ENCODE measurements at places on chromosomes 2 and 18.
A peak's percentile ranks its signal among the peaks of the same experiment; 100 is the strongest.

DNA sequence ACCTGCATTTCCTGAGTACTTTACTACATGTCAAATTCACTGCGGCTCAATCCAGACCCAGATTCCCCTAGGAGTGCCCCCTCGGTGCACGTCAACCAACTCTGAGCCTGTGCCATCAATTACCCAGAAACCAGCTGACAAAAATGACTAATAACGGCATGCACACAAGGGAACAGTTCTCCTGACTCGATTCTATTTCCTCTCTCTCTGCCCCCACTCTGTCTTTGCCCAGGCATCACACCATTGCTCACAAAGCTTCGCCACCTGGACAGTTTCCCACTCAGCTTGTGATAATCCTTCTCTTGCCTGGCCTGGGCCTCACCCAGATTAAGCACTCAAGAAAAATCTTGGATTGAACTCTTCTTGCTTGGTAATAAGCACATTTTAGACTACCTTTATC, 115.3 kb upstream of the NDUFV2 start:
- no peaks in the 10 kb centered on the region for H3K36me3 ChIP-seq
- H3K27me3 ChIP-seq, result peaks cover 11% of the 10 kb centered on the region
- H3K4me3 ChIP-seq, result no peak overlapping the region
- no peak overlapping the region for H3K27ac ChIP-seq
- no peak for DNase-seq

DNA sequence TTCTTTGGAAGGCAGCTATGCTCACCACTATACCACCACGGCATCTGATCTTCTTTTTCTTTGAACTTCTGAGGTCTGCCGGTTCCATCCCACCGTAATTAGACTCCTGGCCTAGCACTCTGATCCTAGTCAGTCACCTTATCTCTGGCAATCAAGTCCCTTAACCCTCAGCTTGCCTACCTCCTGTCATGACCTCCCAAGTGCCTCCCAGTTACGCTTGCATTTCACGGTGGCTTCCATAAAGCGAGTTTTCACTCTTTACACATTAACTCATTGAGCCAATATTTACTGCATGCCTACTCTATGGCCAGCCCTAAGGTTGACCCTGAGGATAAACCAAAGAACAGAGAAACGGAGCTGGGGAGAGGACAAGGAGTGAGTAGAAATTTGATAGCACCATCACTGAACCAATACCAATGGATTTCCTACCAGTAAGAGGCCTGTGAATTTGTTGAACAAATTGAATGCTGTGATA, 37.8 kb upstream of the TMEM182 start:
- H3K27ac ChIP-seq, result no peak overlapping the region
- no peak for DNase-seq
- no peak overlapping the region for H3K4me3 ChIP-seq
- peaks cover 25% of the 10 kb centered on the region for H3K36me3 ChIP-seq
- H3K4me1 ChIP-seq, result peaks cover 1% of the 10 kb centered on the region

DNA sequence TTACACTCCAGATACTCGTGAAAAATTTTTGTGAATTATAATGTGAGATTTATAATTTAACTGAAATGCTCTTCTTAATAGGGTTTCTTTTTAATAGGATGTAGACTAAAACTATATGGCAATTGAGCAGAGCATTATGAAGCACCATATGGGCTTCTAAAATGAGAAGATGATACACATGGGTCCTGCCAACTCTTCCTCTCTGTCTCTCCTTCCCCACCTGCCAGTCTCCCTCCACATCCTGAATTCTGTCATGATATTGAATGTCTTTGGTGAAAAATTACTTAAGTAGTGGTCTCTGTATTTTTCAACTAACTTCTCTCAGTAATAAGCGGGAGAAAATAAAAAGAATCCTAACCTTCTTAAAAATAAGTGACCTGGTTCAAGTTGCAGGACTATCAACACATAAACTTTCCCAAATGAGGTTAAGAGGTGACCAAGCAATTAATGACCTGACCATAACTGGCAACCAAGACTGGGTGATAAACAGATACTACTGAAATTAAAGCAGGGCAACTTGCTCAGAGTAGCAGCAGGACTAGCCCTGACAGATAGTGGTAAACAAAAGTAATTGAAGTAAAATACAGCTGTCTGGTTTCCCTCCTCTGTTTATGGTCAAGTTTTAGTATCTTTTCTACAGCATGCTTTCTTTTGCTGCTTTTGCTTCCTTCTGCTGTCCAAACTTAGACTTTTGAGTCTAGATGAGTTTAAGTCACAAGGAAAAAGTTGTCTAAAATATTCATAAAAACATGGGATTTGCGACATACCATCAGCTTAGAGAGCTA, 117.1 kb upstream of the PDE1A start:
- H3K4me3 ChIP-seq, result no peak overlapping the region
- H3K4me1 ChIP-seq, result no peaks in the 10 kb centered on the region
- H3K27ac ChIP-seq, result no peak overlapping the region

DNA sequence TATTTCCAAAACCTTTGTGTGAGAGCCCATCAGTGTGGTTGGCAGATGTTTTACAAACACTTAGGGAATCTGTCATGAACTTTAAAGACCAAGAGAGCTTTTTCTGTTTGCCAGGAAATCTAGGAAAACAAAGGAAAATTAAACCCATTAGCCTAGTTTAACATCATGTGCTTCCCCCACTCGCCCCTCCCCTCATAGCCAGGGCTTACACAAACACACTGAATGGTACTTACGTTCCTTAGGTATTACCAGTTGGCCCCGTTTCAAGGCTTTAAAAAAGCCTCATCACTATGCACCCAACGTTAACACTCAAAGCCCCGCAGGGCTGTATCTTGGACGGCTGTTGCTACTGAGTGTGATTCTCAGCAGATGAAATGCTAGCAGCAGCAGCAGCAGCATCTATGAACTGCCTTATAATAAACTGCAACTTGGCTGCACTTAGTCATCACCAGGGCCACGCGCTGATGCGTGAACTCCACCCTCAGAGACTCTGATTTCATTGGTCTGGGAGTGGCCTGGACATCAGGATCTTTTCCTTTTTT, 20.1 kb upstream of the TTC39C start:
- H3K27me3 ChIP-seq, result peaks cover 2% of the 10 kb centered on the region
- peaks cover 45% of the 10 kb centered on the region for H3K4me1 ChIP-seq
- no peak overlapping the region for H3K4me3 ChIP-seq
- H3K27ac ChIP-seq, result no peak overlapping the region
- DNase-seq, result peak; percentile 27

DNA sequence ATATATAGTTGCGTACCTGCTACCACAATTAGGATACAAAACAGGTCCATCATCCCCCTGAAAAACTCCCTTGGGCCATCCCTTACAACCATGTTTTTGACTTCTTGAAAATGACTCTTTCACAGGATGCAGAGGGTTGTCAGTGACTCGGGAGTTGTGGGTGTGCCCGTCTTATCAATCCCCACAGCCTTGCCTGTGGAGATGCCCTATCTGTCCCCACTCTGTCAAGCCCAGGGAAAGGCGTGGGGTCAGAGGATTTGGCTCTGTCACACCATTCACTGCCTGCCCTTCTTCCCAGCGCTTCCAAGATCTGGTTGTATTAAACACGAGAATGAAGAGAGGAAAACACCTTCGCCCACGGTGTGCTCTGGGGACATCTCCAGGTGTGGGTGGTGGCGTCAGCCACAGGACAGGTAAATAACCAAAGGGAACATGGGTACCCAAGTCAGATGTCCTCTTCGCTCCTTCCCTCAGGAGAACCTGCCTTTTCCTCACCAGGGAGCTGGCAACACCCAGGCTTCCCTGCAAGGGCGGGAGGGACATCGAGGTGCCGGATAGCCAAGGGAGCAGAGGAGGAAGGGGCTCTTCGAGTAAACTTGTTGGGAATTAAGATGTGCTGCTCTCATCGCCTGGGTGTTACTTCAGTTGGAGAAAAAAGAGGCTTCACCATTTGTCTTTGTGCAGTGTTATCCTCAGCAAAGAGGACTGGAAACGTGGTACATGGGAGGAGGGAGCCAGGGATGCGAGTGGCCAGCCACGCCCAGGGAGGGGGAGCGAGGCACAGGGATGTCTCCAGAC, 100.3 kb downstream of the B3GNT2 start:
- no peaks in the 10 kb centered on the region for H3K27me3 ChIP-seq
- peaks cover 2% of the 10 kb centered on the region for H3K4me1 ChIP-seq
- H3K36me3 ChIP-seq, result no peaks in the 10 kb centered on the region
- DNase-seq, result no peak
- H3K27ac ChIP-seq, result no peak overlapping the region

DNA sequence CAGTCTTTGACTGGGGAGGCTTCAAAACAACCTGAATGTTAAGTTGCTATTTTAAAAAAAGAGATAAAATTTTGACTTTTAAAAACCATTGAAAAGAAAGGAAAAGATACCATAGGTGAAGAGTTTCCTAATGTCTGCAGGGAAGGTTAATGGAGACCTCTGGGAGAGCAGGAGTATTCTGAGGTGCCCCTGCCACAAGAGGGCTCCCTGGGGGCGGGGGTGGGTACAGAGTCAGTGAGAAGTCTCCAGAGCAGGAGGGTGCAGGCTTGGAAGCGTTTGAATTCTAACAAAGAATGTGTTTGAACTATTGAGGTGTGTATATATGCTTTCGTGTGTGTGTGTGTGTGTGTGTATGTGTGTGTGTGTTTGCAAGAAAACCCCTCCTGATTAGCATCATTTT, 46.7 kb upstream of the ST6GAL2 start:
- no peaks in the 10 kb centered on the region for H3K36me3 ChIP-seq
- no peaks in the 10 kb centered on the region for H3K4me1 ChIP-seq
- no peak for DNase-seq
- H3K27ac ChIP-seq, result no peak overlapping the region

- DNase-seq, result no peak
- H3K27me3 ChIP-seq, result no peaks in the 10 kb centered on the region
- no peaks in the 10 kb centered on the region for H3K4me1 ChIP-seq
These were observed 505.8 kb upstream of the TNP1 start for GRCh38 chr2:217365656-217366055.

GRCh38 chr2:14960686-14961324, 328.3 kb downstream of the LRATD1 start:
- no peak overlapping the region for H3K27ac ChIP-seq
- H3K27me3 ChIP-seq, result peaks cover 16% of the 10 kb centered on the region
- no peaks in the 10 kb centered on the region for H3K36me3 ChIP-seq
- DNase-seq, result no peak

GRCh38 chr18:12384261-12384660, 7.2 kb upstream of the AFG3L2 start:
- no peak for DNase-seq
- H3K4me1 ChIP-seq, result no peaks in the 10 kb centered on the region
- H3K27me3 ChIP-seq, result no peaks in the 10 kb centered on the region
- H3K27ac ChIP-seq, result no peak overlapping the region

GRCh38 chr2:191115391-191115790, 35.4 kb downstream of the STAT4 start:
- peak overlapping the region; percentile 82 for H3K27ac ChIP-seq
- no peak overlapping the region for H3K4me3 ChIP-seq
- peaks cover 53% of the 10 kb centered on the region for H3K36me3 ChIP-seq
- peak; percentile 77 for DNase-seq
- H3K27me3 ChIP-seq, result no peaks in the 10 kb centered on the region
- peaks cover 53% of the 10 kb centered on the region for H3K4me1 ChIP-seq

DNA sequence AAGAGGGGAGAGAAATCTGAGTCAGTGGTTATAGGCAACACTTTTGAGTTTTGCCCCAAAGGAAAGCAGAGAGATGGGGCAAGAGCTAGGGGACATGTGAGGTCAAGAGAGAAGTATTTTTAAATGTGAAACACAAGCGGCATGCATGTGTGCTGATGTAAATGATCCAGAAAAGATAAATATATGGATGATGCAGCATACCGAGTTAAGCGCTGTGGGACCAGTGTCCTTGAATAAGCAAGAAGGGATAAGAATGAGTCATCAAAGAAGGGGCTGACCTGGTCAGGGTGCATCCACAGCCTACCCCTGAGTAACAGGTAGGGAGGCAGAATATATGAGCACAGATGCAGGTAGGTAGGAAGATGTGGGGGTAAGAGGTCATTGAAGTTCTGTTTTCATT, 180.9 kb downstream of the TRABD2A start:
- DNase-seq, result no peak
- no peak overlapping the region for H3K27ac ChIP-seq
- H3K4me1 ChIP-seq, result peaks cover 6% of the 10 kb centered on the region
- no peak overlapping the region for H3K4me3 ChIP-seq

- H3K36me3 ChIP-seq, result no peaks in the 10 kb centered on the region
- no peak overlapping the region for H3K4me3 ChIP-seq
- DNase-seq, result no peak
- no peak overlapping the region for H3K27ac ChIP-seq
- no peaks in the 10 kb centered on the region for H3K4me1 ChIP-seq
- peaks cover 2% of the 10 kb centered on the region for H3K27me3 ChIP-seq
These were observed 121.7 kb upstream of the GLI2 start for GRCh38 chr2:120613742-120614571.

DNA sequence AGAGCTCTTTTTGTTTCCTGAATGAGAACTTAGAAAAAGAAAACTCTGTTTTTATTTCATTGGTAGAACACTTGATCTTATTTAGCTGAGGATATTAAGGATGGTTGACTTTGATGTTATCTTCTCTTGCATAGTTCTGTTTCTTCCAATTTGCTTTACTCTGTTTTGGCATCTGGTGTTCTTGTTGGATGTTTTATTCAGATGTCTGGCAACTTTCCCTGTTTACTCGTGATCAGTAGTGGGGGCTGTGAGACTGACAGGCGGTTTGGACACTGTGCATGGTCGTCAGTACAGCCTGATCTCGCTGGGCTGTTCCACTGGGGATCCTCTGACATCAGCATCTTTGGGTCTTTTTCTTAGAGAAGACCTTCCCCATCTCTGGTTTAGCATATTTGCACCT, 100.1 kb downstream of the TSN start:
- no peak overlapping the region for H3K4me3 ChIP-seq
- H3K27me3 ChIP-seq, result peaks cover 21% of the 10 kb centered on the region
- H3K27ac ChIP-seq, result no peak overlapping the region
- H3K4me1 ChIP-seq, result no peaks in the 10 kb centered on the region
